ENCODE measurements at places on chromosomes 5 and 9.

DNA sequence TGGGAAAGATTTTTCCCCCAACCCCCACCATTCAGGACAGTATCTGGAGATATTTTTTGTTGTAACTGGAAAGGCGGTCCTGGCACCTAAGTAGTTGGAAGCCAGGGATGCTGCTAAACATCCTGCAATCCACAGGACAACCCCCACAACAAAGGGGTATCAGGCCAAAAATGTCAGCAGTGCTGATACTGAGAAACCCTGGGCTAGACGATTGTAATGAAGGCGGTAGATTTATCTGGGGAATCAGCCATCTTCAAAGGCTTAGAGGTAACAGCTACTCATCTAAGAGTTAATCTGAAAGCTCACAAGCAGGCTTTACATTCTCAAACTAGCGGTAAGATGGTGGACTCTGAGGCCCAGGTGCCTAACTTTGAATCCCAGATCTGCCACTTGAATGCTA is 59.0 kb upstream of the NMUR2 start:
- no peak for DNase-seq

GRCh38 chr5:135462304-135462703 is 10.2 kb upstream of the TIFAB start:
- peak; percentile 63 for DNase-seq

- no peak for DNase-seq
These were observed 264.6 kb downstream of the NDUFS4 start for GRCh38 chr5:53825016-53825415.

DNA sequence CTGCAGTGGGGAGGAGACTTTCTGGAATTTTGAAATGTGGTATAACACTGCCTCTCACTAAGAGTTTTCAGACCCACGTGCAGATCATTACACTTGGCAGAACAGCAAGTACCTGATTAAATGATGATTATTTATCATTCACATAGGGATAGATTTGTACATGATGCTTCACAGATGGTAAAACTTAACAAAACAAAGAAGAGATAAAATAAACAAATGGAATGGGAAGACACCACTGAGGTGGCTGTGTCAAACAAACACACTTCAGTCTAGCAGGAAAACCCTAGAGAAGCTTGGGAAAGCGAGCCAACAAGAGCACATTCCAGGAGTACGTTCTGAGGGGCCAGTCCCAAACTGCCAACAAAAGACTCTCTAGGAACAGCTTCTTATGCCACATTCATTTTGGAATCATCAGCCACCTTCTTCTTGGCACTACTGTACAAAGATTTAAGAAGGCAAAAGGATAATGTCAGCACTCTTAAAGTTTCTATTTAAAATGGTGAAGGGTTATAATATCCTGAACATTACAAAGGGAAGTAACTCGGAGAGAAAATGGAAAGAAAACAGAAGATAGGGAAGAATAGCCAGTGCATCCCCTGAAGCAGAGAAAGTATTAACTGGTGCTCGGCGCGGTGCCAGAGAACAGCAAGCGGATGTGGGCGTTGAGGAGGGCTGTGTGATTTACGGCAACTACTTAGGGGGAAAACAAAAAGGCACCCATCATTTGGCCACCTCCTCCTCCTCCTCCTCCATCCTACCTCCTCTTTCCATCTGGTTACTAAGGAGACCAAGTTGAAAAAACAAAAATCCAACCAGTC is 1.6 kb downstream of the MED27 start:
- peak; percentile 75 for DNase-seq

DNA sequence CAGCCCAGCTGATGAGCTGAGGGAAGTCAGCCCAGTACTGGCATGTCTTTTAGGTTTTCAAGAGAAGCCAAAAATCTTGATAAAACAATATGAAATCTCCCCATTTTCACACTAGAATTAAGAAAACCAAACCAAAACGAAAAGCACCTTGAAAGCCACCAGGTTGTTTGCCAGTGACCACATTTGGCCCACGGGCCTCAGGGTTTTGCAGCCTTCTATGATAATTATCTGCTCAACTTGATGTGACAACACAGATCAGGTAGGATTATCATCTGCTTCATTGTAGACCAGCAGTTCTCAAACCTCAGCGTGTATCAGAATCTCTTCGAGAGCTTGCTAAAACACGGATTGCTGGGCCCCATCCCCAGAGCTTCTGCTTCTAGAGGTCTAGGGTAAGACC is 101.4 kb downstream of the GALNT10 start:
- no peak for DNase-seq

- no peak for DNase-seq
These were observed 47.8 kb downstream of the SLC1A1 start for GRCh38 chr9:4538107-4538506.
